ENCODE measurements at places on chromosomes 13 and 19.
A peak's percentile ranks its signal among the peaks of the same experiment; 100 is the strongest.

DNA sequence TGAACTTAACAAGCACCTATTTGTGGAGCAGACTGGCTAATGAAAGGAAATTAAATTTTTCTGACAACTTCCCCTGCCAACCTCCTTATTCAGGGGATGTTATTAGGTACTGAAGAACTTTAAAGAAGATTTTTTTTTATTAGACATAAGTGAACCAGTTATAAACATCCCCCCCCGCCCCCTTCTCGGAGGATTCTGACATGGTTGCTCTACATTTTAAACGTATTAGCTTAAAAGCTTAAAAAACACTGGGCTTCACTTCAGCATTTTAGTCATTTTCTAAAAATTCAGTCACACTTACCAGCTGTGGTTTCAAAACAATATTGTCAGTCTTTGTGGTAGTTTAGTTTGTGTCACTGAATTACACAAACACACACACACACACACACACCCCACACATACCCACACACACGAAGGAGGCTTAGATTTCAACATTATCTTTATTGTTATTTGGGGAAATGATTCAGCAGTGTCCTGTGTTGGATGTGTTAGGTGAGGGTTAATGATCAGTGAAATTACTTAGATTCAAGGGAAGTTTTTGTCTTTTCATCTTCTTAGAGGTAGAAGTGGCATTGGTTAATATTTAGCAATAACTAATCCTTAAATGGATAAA is 145.7 kb downstream of the PCCA start:
- no peak for DNase-seq

DNA sequence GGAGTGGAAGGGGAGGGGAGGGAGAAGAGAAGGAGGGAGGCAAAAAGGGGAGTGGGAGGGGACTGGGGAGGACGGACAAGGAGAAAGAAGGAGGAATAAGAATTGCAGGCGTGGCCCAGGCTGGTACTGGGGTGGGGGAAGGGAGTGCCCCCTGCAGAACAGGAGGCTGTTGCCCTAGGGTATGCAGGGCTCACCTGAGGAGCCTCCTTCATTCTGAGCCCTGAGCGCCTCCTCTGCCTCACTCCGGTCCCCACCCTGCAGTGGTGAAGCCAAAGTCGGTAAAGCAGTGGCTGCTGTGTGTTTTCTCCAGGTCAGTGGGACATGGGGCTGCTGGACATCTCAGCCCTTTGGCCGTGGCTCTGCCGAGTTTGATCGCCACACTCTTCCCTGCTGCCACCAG is 9.1 kb upstream of the CDC16 start:
- peak; percentile 63 for DNase-seq

- no peak for DNase-seq
Observed at GRCh38 chr19:3775831-3776230, 3.8 kb upstream of the RAX2 start.

- DNase-seq, result no peak
Observed at GRCh38 chr13:36820222-36820621, 1.2 kb downstream of the RFXAP start.

DNA sequence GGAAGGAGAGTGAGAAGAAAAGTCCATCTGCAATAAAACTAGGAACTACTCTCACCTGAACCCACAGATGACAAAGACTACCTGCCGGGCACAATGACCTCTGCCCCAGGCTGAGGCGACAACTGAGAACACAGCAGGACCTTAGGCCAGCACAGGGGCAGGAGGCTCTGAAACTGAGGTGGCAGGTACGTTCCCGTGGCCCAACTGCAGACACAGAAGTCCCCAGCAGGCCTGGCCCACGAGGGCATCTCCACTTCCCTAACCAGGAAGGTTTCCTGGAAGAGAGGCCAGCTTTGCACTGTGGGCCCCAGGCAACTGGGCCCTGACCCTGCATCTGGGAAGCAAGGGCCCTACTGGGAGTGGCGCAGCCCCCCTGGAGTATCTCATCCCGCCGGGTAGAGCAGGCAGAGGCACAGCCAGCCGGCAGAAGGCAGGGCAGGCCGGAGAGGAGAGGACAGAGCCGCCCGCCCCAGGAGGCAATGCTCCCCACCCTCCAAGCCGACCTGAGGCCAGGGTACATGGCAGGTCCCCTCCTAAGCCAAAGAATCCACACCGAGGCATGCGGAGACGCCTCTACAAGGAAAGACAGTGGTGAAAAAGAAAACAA is 32.7 kb downstream of the STK24 start:
- no peak for DNase-seq

DNA sequence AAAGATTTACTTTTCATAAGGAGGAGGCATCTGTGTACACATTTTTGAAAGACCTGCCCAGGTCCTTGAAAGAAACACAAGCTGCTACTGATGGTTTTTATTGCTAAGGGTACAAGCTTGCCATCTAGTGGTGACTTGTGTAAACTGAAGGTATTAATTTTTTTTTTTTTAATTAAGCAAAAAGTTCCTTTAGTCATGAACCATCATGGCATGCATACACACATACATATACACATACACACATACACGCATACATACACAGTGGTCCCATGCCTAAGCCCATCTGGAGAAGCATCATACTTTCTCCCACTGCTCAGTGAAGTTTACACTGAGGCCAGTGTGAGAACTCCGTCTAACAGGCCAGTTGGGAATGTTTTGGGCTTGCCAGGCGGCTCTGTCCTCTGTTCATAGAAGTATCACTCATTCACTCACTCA is 312.5 kb downstream of the DCLK1 start:
- no peak for DNase-seq

GRCh38 chr13:27961227-27962085 is 7.7 kb downstream of the CDX2 start:
- no peak for DNase-seq

- no peak for DNase-seq
Observed at GRCh38 chr13:99653526-99653925, 152.3 kb downstream of the TM9SF2 start.

DNA sequence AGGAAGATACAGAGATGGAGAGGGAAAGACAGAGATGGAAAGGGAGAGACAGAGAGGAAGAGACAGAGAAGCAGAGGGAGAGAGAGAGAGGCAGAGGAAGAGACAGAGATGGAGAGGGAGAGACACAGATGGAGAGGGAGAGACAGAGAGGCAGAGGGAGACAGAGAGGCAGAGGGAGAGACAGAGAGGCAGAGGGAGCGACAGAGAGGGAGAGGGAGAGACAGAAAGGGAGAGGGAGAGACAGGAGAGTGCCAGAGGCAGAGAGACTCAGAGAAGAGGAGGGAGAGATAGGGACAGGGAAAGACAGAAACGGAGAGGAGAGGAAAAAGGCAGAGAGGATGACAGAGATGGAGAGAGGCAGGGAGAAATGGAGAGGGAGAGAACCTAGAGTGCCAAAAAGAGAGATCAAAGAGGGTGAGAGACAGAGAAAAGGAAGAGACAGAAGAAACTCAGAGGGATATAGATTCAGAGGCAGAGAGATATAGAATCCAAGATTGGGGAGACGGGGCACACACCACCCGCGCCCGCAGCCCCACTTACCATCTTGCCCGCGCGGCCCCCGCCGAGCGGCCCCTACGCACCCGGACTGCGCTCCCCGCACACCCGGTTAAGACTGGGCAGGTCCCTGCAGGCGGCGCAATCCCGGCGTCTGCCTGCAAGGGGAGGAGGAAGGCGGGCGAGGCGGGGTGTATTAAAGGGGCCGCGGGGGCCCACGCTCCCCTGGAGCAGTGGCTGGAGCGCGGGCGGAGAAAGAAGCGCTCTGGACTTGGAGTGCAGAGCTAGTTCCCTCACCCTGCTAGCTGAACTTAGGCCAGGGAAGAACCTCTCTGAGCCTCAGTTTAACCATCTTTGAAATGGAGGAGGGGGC is 10.7 kb downstream of the TM6SF2 start:
- DNase-seq, result no peak
